ENCODE measurements at places on chromosomes 5 and 9.

GRCh38 chr5:5523066-5523505 is 100.6 kb downstream of the ICE1 start:
- DNase-seq = no peak

DNA sequence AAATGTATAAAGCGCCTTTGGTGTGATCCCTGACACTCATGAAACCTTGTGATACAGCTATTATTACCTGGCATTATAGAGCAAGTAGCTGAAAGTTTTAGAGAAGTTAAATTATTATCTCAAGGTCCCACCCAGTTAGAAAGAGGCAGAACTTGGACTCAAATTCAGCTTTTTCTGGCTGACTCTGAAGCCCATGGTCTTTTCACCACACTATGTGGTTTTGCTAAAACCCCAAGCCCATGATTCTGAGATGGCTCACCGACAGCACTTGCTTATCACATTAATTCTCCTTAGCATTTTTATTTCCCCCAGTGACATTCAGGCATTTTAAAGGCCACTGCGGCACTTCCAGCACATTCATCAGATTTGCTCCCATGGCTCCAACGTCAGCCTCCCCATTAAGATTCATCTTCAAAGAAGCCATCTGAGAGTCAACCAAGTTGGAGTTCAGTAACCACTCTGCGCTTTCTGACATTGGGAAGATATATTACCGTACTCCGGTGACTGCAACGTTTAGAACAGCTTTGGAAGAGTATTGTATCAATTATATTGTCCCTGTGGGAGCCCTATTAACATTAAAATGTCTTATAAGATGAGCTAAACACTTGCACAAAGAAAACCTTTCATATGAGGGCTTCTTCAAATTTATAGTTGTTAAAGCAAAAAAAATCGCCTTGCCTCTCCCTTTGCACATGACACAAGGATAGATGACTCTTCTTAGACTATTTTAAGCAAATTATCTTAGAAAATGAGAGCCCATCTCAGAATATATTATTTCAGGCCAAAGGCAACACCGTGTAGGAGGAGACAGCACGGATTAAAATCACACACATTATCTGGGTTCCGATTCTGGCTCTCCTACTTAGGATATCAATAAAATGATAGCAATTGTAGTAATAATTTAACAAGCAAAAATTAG is 638.1 kb downstream of the ACTL7B start:
- no peak for DNase-seq

DNA sequence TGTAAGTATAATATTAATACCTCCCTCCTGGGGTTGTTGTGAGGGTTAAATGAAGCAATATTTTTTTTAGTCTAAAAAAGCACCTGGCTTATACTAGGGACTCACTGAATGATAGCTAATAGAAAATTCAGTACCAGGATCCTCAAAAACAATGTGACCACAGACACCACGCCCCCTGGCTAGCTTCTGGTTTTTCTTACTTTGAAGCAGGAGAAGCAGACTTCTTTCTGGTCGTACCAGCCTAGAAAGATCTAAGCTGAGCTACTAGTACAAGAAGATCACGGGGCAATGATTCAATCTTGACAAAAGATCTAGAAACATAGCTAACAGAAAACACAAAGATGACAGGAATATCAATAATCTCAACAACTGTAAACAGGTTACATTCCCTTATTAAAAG is 218.5 kb upstream of the SLC30A5 start:
- DNase-seq = no peak

DNA sequence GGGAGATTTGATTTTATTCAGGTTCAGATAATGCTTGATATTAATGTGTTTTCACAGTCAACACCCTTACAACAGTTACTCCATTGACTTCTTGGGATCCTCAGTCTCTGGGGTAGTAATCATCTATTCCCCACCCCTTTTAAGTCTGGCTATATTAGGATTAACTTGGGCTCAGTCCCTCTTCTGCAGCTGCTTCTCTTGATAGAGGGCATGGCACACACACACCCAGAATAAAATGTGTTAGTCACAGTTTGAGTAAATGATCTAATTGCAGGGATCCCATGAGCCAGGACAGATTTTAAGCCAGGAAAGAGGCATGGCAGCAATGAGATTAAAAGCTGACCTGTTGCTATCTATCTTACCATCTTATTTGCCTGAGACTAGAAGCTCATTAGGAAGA is 53.7 kb upstream of the VLDLR start:
- no peak for DNase-seq

Data from KG1 (cell line).